ENCODE measurements at places on chromosomes 6 and 20. TPM values are rescaled to one million over a fixed set of nuclear protein-coding genes. Genes with fewer than 3 reads are reported as not detected.

MRS2 gene
- total RNA-seq: 11.1 TPM

CCR6 gene
- total RNA-seq: not detected

ADISSP gene
- 55.5 TPM for total RNA-seq

KIF25 gene
- total RNA-seq: not detected

NRSN1 gene
- total RNA-seq: not detected

CD83 gene
- total RNA-seq: 7.2 TPM

SPTLC3 gene
- total RNA-seq: 3.0 TPM

NOX3 gene
- 0.93 TPM for total RNA-seq

HEY2 gene
- total RNA-seq: 2.0 TPM

RSPH9 gene
- not detected for total RNA-seq

FAM83B gene
- total RNA-seq: 0.61 TPM

KCNK17 gene
- total RNA-seq: 0.05 TPM

PLCB1 gene
- 10.2 TPM for total RNA-seq

SLC12A5 gene
- not detected for total RNA-seq

TLDC2 gene
- total RNA-seq: not detected

KIAA0408 gene
- total RNA-seq: 0.11 TPM

STXBP5 gene
- 5.8 TPM for total RNA-seq

EHMT2 gene
- total RNA-seq: 29.6 TPM

PIM1 gene
- 18.5 TPM for total RNA-seq

GLO1 gene
- total RNA-seq: 117 TPM

CGAS gene
- 0.03 TPM for total RNA-seq

OR2J3 gene
- not detected for total RNA-seq

THBS2 gene
- total RNA-seq: 2.2 TPM

OLIG3 gene
- total RNA-seq: not detected

SIRPA gene
- 6.8 TPM for total RNA-seq

RIPK1 gene
- total RNA-seq: 7.6 TPM

ATG5 gene
- total RNA-seq: 20.3 TPM

SNAP25 gene
- total RNA-seq: 0.34 TPM

FOXC1 gene
- 10.4 TPM for total RNA-seq
